A549 (cell line): ENCODE measurements at places on chromosomes 12 and 14. TPM values are rescaled to one million over a fixed set of nuclear protein-coding genes. Genes with fewer than 3 reads are reported as not detected.

GRCh38 chr12:106648736-106649135 is 65.9 kb downstream of the RFX4 start:
- DNase-seq = no peak

GRCh38 chr14:81224222-81224621 is 3.5 kb upstream of the GTF2A1 start:
- DNase-seq = no peak

- DNase-seq = no peak
Observed at GRCh38 chr14:101458741-101459550, 102.3 kb upstream of the DIO3 start.

DNA sequence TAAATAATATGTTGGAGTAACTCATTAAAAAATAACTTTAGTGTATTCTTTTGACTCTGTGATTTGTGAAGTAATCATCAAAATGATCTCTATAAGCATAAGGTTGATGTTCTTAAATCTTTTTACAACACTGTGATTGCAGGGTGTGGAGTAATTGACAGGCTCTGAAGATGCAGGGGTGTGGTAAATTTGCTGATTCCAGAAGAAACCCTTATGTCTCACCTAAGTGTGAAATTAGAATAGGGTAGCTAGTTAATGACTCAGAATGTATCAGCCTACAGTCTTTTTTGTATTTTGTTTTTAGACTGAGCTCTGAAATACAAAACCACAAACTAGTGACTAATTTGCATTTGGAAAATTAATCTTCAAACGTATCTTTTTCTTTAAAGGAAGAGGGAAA is 5.9 kb downstream of the PRPF39 start:
- no peak for DNase-seq

DNA sequence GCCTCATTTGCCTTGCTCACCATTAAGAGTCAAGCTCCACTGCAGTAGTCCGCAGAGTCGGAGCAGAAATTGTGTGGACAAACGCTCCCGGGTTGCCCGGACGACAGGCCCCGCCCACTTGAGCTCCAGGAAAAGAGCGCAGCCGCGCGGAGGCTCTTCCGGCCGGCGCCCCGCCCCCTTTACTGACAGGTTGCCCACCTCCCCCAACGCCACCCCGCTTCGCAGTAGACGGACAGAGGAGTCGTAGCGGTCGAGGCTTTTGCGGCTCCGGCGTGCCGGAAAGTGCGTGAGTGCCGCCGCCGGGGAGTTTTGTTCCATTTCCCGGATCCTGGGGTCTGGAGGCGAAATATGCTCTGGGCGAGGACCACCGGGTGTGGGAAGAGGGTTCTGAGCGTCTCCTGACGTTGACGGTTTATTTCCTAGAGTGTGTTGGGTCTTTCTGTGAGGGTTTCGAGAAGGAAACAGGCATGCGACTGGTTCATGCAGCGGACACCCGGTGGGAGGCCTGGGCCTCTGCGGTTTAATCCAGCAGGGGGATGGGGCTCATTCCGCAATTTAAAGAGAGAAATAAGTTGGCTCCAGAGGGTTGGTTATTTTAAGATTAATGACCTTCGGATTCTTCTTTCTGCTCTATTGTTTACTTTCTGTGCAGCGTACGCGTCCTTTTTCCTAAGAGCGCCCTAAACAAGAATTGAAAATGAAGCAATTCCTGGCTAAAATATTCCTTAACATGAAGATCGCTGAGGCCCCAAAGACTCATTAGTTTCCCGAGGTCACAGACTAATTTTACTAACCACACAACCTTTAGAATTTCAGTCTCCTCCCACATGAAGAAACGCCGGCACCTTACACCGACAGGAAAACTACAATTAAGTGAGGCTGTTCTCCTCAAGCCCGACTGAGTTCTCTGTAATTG is at the start of the genes DNAI7 and ETFRF1:
Gene DNAI7 (minus strand): TSS at position 105 of the 916 bp plus-strand sequence. CDS start 82 bp downstream, at position 23.
Gene ETFRF1 (plus strand): TSS at position 182 of the 916 bp plus-strand sequence. CDS start 8,720 bp downstream, outside the sequence.
- peak; percentile 80 for DNase-seq

GPR68 gene
- 0.07 to 0.09 TPM (median 0.09 TPM) in 3 replicates for polyA plus RNA-seq
